ENCODE measurements at places on chromosomes 2 and 18.

DNA sequence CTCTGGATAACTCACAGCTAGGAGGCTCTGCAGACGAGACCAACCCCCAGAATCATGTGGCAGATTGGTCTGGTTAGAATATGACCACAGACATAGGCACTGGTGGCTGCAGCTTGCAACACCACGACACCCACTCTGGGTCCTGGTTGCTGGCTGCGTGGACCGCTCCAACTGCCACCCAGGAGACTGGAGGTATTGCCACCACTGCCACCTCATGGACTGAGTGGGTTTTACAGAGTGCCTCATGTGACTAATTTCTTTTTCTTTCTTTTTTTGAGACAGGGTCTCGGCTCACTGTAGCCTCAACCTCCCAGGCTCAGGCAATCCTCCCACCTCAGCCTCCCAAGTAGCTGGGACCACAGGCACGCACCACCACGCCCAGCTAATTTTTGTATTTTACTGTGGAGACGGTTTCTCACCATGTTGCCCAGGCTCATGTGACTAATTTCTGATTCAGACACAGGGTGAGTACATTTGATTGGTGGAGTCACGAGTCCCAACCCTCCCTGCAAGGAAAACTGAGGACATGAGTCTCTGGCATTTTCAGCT is 29.9 kb upstream of the NT5DC4 start:
- no peak for DNase-seq

DNA sequence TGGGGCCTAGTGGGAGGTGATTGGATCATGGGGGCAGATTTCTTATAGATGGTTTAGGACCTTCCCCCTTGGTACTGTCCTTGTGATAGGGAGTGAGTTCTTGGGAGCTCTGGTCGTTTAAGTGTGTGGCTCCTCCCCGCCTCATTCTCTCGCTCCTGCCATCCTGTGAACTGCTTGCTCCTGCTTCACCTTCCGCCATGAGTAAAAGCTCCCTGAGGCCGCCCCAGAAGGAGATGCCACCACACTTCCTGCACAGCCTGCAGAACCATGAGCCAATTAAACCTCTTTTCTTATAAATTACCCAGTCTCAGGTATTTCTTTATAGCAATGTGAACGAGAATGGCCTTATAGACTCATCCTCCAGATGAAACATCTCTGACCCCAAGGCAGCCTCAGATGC is 101.5 kb downstream of the KCNF1 start:
- no peak for DNase-seq

- DNase-seq: no peak
Measured at GRCh38 chr18:65788373-65788772, 37.6 kb downstream of the CDH7 start.

GRCh38 chr2:44705876-44706480 is 235.5 kb upstream of the SIX3 start:
- DNase-seq: no peak

GRCh38 chr2:106562268-106563186 is 75.4 kb downstream of the CD8B2 start:
- DNase-seq: no peak

DNA sequence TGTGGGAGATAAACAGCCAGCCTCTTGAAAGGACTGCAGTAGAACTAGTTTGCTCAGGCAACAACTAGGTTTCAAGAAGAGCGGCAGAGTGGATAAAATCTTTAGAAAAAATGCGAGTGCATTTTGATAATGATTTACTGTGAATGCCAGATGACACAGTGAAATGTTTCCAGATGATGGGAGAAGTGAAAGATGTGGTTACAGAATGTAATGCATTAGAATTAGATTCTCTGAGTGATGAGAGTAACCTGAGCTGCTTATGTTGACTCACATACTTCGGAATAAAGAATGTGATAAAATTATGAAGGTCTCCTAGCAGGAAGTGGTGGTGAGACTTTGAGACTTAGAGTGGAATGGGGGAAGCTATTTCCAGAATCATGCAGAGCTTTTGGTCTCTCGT is 184.3 kb downstream of the GULP1 start:
- DNase-seq: peak; percentile 11

DNA sequence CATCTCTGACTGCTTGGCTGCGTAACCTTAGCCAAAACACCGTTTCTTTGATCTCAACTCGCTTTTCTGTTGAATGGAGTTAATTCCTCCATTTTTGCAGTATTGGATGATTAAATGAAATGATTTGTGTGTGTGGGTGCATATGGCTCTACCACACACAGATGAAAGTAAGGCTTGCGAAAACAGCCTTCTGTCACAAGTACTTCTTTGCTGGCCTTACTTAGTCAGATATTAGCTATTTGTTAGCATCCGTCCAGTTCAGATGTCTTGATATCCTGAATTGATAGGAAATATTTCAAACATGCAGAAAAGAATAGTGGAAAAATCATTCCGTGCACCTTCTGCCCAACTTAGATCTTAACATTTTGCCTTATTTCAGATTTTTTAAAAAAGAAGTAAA is 21.8 kb downstream of the NCOA1 start:
- DNase-seq: no peak

DNA sequence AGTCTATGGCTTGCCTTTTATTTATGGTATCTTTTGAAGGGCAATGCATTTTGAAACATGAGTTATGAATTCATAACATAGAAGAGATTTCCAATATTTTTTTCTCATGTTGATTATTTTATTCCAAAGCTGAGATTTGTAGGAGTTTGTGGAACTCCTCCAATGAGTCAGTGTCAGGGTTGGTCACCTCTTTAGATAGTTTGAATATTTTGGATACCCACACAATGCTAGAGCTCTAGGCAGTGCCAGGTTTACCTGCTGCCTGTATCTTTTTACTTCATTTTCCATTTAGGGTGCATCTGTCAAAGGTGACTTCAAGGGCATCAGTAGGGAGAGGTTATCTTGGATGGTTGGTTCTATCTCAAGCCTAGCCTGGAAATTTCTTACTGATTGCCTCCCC is 152.7 kb downstream of the CERS6 start:
- no peak for DNase-seq

DNA sequence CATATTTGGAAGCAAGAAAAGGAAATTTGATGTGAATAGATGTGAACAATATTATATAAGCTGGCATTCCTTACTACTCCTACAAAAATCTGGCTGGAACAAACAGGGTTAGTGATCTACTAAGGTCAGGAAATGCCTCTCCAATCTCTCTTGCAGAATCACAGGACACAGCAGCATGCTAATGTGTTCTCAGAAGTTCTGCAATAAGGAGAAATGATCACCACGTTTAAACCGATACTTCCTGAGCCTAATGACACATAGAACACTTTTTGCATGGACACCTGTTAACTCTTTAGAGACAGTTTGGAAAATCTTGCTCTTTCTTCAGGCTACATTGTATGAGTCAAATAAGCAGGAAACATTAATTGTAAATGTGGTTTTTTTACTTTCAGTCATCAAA is 89.6 kb upstream of the MAP3K20 start:
- DNase-seq: no peak
